ENCODE measurements at places on chromosomes 7 and 10.

- DNase-seq, result no peak
Observed at GRCh38 chr10:100119726-100120125, 38.1 kb upstream of the CPN1 start.

DNA sequence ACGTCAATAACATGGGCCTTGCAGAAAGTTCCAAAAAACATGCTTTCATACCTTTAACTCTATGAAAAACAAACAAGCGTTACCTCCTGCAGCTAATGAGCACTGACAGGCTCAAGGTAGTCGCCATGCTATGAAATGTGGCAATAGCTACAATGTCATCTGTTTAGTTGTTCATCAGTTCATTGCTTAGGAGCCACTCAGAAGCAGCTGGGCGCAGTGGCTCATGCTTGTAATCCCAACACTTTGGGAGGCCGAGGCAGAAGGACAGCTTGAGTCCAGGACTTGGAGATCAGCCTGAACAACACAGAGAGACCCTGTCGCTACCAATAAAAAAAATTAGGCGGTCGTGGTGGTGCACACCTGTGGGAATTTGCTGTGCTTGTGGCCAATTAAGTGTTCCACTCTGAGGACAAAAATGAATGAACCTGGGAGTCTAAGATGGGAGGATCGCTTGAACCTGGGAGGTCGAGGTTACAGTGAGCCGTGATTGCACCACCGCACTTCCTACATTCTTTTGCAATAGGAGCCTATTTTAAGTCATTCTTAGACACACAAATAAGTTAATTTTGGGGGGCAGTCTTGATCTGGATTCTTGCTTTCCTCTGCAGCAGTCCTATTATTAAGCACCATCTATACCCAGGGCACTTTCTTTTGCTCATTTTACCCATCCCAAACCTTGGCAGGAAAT, 276.2 kb upstream of the KLF14 start:
- DNase-seq, result no peak

DNA sequence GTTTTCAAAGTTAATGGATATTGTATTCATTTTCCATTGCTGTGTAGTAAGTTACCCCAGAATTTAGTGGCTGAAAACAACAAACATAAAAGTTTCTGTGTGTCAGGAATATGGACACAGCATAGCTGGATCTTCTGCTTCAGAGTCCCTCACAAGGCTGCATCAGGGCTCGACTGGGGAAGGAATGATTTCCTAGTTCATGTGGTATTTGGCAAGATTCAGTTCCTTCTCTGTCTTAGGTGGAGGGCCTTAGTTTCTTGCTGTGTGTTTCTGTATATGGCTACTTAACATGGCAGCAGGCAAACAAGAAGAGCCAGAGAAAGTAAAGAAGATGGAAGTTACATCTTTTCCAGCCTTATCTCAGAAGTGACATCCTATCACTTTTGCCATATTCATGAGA, 51.1 kb downstream of the TPST1 start:
- no peak for DNase-seq

DNA sequence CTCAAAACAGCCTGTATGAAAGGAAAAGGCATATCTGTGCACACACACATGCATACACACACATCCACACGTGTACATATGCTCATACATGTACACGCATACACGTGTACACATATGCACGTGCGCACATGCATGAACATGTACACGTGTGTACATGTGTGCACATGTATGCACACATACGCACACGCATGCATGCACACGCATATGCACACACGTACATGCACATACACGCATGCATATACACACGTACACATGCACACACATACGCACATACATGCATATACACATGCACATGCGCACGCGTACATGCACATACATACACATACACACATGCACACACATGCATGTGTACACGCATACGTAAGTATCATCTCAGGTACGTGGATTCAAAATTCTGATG, 19.4 kb downstream of the DIP2C start:
- no peak for DNase-seq

- no peak for DNase-seq
Observed at GRCh38 chr7:67692425-67692824, 695.8 kb downstream of the TYW1 start.
